ENCODE measurements at places on chromosomes 4 and X.

DNA sequence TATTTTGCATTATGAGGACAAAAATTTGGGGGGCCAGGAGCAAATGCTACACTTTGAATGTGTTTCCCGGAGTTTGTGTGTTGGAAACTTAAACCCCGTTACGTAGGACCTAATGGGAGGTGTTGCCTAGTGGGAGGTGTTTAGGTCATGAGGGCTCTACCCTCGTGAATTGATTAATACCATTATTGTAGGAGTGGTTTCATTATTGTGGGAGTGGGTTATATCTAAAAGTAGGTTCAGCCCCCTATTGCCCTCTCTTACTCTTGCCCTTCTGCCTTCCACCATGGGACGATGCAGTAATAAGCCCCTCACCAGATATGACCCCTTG lies 15.5 kb downstream of the UBA6 start:
- no peak for DNase-seq

DNA sequence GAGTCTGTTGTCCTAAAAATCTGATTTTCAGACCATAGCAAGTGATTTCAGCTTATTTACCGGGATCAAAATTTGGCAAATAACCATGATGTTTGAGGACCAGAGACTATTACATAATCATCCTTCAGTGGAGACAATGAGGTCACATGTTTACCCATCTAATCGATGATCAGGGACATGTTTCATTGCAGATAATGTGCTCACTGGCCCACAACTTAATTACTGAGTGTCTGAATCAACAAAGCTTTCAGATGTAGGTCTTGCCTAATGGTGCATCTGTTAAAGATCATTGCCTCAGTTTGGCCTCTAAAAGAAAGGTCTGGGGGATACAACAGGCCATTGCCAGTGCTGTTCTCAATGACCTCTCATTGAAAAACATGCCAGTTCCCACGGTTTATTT lies 42.8 kb upstream of the KLHL34 start:
- no peak for DNase-seq

- DNase-seq: no peak
Observed at GRCh38 chr4:179130122-179130714, 1688.0 kb upstream of the AGA start.

DNA sequence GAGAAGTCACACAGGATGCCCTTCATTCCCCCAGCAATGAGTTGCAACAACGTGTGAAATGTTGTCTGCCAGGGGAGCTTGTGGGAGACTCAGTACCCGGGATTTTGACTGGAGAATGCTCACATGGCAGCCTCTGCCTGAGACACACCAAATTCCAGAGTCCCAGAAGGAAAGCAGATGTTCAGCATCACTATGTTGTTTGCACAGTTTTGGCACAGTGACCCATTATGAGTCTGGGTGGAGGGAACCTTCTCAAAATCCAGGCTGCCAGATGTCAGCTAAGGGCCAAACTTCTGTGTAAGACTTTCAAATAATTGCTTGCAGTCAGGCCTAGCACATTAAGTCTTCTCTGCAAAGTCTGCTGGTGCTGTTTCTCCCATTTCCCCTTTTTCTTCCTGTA lies 1029.7 kb upstream of the TENM3 start:
- DNase-seq: no peak

DNA sequence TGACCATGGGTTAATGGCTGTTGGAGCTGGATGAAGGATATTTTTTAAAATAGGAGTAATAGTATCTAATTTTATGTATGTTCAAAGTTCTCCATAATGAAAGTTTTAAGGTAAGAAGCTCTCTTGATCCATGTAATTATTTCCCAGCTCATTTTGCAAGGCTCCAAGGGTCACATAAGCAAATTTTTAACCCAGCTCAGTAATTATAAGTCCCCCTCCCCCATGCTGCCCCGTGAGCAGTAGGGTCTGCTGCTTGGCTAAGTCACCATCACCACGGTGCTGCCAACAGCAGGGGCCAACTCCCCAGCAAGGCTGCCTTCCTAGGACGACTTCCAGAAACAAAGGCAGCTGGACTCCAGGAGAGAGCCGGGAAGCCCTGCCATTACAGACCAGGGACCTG lies 340.0 kb downstream of the FBXW7 start:
- no peak for DNase-seq

GRCh38 chr4:25949173-25949748 lies 35.2 kb downstream of the SMIM20 start:
- no peak for DNase-seq

GRCh38 chr4:62320612-62321011 lies 1120.5 kb downstream of the ADGRL3 start:
- DNase-seq: no peak

- no peak for DNase-seq
Observed at GRCh38 chr4:143437937-143438336, 75.6 kb upstream of the SMARCA5 start.

GRCh38 chrX:94430091-94430490 lies 756.1 kb downstream of the FAM133A start:
- no peak for DNase-seq

GRCh38 chrX:19005909-19006308 lies 22.0 kb upstream of the PHKA2 start:
- DNase-seq: no peak

DNA sequence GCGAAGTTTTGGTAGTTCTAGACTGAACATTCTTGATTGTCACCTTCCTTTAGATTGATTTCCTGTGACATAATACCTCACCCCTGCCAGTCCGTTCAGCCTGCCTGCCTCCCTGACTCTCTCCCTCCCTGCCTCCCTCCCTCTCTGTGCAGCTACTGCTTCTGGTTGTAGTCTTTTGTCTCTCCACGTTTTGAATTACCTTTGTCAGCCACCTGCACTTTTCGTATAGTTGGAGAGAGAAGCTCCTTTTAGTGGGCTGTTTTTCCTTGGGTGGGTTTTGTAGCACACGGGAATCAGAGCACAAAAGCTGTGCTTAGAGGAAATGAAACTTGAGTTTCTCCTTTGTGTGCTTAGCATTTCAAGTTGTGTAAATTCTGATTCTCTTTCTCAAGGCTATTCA lies 32.6 kb upstream of the MSMO1 start:
- DNase-seq: no peak
